HS-5 (cell line): ENCODE measurements at places on chromosomes 2 and 18.

DNA sequence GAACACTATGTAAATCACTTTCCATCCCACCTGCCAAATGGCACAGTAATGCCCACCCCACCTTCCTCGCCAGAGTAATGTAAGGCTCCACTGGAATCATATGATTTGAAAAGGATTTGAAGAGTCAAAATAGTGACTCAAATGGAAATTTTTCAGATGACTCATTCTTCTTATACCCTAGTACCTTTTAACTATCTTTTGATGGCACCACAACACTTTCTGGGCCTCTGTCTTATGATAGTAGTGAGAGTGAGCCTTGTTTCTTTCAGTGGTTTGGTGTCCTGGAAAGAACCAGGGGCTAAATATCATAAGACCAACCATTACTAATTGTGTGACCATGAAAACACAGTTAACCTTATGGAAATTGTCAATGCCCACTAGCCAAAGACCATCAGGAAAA is 235.4 kb upstream of the SLC14A2 start:
- no peak for DNase-seq

- no peak for DNase-seq
These were observed 112.1 kb downstream of the NFATC1 start for GRCh38 chr18:79507546-79508480.

DNA sequence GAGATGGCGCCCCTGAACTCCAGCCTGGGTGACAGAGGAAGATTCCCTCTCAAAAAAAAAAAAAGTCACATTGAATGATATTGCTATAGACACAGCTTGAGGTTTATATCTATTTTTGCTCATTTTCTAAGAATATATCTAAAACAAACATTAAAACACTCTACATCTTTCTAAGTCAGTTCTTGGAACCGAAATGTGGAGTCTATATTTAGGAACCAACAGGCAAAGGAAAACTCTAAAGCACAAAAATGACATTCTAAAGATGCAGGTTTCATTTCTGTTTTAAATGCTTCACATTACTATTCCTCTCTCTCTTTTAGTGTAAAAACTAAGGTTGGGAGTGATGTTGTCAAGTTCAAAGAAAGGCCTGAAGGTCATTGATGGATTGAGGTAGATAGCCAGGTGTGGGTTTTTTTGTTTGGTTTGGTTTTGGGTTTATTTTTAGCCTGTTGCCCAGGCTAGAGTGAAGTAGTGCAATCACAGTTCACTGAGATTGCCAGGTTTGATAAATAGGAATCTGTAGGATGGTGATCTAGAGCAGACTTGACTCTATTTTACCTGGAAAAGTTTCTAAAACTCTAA is 194.0 kb upstream of the RBBP8 start:
- DNase-seq, result no peak

DNA sequence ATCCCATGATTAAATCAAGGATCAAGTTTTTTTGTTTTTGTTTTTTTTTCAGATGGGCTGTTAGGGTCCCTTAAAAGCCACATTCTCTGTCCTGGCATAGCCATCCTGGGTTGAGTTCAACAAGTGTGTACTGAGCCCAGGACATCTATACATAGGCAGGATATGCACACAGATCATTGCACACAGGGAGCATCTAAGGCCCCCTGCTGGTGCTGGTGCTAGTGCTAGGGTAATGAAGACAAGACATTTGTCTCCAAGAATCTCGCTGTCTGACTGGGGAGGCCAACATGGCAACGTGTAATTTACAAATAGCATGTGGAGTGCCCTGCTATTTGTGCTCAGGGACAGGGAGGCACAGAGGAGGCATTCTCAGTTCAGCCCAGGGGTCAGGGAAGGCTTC is 124.5 kb downstream of the VAPA start:
- DNase-seq, result no peak

GRCh38 chr18:31105733-31106132 is 3.5 kb upstream of the DSC2 start:
- DNase-seq, result no peak

DNA sequence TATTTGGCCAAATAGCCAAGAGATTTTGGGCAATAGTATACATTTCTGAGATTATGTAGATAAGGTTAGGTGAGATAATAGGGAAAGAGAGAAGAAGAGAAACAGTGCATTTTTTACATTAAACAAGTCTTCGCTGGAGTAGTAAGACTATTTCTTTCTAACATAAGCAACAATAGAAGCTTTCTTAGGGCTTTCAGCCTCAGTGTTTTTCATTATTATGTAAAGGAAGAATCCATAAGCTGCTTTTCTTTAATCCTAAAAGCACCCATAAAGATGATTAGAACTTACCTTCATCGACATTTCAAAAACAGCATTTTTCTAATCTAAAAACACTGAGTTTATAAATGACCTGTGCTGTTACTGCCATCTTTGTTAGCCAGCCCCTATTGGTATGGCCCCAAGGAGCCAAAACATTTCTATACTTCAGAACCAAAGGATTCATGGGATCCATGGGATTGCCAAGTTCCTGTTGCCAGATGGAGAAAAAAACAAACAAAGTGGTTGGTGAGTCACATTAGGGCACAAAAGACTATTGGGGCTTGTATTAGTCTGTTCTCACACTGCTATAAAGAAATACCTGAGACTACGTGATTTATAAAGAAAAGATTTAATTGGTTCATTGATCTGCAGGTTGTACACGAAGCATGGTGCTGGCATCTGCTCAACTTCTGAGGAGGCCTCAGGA is 88.2 kb downstream of the SCG2 start:
- DNase-seq, result no peak

- DNase-seq, result no peak
These were observed 118.2 kb downstream of the ZNF521 start for GRCh38 chr18:25233528-25234321.

DNA sequence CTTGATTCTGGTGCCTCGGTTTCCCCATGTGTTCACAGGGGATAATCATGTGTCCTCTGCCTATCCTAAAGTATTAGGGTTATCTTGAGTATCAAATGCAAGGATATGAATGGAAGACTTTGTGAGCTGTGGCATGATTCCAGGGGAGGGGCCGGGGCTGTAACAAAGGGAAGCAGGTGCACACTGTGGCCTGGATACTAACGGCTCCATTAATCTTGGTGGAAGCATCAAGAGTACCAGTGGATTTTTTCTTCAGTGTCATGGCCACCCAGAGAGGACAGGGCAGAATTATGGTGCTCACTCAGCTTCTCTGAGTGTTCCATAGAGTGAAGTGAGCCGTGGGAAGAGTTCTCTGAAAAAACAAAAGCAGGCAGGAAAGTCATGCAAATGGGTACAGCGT is 320.1 kb downstream of the ALK start:
- DNase-seq, result no peak

GRCh38 chr18:12699747-12700146 is 2.8 kb downstream of the CEP76 start:
- DNase-seq, result no peak

DNA sequence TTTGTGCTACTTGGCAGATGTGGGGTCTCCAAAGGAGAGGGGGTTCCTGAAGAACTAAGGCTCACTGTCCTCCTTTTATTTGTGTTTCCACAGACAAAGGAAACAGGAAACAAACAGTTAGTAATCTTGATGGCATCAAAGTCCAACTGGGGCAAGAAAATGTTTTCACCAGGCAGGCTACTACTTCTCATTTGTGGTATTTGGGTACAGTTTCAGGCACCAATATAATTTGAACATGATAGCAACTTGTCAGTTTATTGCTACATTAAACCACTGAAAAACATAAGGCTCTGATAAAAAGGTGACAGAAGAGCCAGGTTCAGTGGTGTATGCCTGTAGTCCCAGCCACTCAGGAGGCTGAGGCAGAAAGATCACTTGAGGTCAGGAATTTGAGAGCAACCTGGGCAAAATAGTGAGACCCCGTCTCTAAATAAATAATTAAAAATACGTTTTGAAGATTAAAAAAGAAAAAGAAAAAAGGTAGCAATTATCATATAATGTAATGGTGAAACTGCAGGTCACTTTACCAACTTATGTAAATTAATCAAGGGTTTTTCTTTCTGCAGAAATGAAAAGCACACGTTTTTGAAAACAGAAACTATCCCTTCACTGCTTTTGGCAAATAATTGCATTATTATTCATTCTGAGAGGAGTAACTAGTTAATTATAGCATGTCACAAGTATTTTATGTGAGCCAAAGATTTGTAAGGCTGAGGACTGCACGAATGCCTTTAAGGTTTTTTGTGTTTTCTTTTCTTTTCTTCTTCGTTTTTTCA is 157.5 kb upstream of the CAVIN2 start:
- no peak for DNase-seq

DNA sequence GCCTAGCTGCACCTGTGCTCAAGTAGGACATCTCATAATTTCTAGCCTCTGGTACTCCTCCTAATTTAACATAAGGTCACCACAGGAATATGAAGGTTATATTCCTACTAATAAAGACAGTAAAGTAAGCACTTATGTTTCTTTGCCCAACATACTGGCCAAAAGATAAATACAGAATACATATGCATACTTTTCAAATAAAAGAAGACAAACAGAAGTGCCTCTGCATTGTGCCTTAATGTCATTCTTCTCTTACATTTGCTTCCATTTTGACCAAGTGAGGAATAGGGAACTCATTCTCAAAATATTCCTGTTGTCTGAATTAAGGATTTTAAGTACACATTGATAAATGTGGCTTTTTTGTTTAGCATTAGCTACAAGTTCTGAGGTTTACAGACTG is 5.6 kb downstream of the BCL11A start:
- no peak for DNase-seq

- DNase-seq, result no peak
These were observed 167.7 kb downstream of the ANAPC1 start for GRCh38 chr2:111715987-111716904.

GRCh38 chr2:85326406-85327159 is 1.2 kb downstream of the TGOLN2 start:
- DNase-seq, result no peak

GRCh38 chr18:2547477-2548087 is 23.7 kb downstream of the METTL4 start:
- no peak for DNase-seq

- no peak for DNase-seq
These were observed 95.2 kb downstream of the DTNA start for GRCh38 chr18:34805103-34805877.

DNA sequence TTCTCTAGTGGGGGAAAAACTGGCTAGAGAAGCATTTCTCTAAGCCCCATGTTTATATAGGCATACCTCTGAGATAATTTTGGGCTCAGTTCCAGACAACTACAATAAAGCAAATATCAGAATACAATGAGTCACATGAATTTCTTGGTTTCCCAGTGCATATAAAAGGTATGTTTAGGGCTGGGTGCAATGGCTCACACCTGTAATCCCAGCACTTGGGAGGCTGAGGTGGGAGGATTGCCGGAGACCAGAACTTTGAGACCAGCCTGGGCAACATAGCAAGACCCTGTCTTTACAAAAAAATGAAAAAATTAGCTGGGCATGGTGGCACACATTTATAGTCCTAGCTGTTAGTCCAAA is 22.2 kb downstream of the TSN start:
- DNase-seq, result no peak

DNA sequence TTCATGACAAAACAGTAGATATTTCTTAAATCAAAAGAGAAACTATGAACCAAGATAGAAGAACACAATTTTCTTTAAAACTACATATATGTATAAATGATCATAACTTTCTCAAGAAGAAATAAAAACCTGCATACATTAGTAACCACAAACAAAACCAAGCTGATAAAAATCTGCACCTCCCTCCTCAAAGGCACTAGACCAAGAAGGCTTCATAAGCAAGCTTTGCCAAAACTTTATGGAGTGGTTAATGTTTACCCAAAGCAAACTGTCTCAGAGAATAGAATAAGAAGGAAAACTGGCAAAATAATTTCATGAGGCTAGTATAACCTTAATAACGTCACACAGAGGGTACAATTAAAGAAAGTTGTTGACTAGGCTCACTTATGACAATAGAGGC is 138.3 kb downstream of the ZBTB7C start:
- DNase-seq, result no peak

DNA sequence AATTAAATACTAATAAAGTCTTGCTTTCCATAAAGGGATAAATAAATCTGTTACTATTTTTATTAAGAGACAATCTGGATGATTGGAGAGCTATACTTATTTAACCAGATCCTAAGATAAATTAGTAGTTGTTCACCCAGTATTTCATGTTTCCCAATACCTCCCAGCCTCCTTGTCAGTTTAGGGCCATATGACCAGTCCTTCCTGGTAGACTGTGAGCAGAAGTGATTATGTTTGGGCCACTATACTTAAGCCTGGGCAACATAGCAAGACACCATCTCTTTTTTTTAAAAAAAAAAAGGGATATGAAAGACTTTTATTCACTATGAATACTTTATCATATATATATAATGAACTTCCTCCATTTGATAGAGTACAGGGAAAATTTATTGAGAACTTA is 48.8 kb upstream of the PPM1B start:
- DNase-seq, result no peak

- DNase-seq, result no peak
These were observed 19.3 kb downstream of the CXCR2 start for GRCh38 chr2:218145124-218145523.

DNA sequence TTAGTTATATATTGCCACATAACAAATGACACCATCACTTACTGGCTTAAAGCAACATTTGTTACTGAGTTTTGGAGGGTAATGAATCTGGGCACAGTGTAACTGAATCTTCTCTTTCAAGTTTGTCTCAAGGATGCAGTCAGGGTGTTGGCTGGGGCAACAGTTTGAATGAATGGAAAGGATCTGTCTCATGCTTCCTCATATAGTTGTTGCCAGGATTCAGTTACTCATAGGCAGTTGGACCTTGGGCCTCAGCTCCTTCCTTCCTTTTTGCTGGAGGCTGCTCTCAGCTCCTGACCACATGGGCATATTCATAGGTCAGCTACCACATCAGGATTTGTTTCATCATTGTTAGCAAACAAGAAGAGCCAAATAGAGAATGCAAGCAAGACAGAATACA is 466.1 kb upstream of the MC4R start:
- DNase-seq, result no peak

- DNase-seq, result no peak
These were observed 43.9 kb upstream of the RFX8 start for GRCh38 chr2:101518578-101519492.

DNA sequence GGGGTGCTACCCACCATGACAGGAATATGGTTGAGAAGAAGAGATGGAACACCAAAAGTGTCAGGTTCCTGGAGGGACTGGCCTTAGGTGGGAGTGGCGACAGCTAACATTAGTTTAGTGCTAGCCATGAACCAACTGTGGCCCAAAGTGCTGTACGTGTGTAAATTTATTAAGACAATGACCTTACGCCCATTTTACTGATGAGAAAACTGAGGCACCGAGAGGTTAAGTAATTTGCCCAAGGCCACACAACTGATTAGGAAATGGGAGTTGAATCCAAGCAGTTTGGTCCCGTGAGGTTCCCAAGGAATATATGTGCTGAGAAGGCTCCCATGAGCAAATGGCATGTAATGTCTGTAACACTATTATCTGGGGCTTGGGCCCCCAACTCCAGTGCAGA is 109.5 kb upstream of the SLC1A4 start:
- no peak for DNase-seq

- no peak for DNase-seq
These were observed 498.1 kb upstream of the CRIM1 start for GRCh38 chr2:35857498-35857897.

- no peak for DNase-seq
These were observed 92.3 kb downstream of the METTL8 start for GRCh38 chr2:171341394-171342066.
